AG10803 (cell line): ENCODE measurements at places on chromosomes 2 and 18.

DNA sequence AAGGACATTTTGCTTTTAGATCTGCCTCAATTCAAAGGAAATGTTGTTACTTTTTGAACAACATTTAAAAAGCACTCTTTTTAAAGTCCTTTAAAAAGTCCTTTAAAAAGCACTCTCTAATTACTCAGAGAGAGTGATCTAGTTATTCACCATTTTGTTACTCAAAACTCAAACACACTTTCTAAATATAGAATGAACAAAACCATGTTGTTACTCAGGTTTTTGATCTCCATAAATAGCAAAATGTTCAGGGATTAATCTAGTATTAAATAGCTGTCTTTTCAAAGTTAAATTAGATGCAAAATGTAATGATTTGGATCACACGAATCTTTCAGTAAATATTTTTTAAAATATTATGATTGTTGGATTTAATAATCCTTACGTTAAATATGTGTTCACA, 143.5 kb upstream of the BOD1L2 start:
- DNase-seq: no peak

DNA sequence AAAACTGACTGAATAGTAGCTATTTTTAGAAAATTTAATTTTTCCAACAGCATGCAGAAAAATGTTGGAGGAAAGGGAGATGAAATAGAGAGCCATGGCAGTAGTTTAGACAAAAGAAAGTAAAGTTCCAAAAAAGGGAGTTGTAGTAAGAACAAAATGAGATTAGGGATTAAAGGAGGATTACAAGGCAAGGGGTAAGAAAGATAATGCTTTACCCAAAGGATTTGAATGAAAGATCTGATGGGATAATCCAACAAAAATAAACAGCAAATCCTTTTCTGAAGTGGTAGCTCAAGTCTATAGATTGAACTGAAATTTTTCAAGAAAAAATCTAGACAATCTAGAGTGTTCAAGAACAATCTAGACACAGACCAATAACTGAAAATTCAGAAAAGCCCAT, 644.3 kb upstream of the FSHR start:
- no peak for DNase-seq

- no peak for DNase-seq
Measured at GRCh38 chr18:46574000-46574742, 82.8 kb downstream of the LOXHD1 start.

GRCh38 chr18:22739061-22739642, 194.0 kb upstream of the RBBP8 start:
- no peak for DNase-seq

DNA sequence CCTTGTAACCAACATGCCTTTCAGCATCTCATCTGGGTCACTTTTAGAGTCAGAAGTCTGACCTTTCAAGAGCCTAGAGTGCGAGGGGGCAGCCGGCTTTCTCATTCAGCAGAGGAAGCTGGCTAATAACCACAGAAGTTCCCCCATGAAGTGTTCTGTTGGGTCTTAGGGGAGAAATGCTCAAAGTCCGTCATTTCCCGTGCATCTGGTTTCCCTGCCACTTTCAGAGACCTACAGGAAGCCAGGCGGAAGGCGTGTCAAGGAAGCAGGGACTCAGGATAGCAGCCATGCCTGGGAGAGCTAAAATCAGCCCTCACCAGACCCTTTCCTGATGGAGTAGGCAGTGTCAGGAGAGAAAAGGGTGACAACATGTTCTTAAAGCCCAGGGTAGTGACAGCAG, 301.8 kb upstream of the ID2 start:
- no peak for DNase-seq

DNA sequence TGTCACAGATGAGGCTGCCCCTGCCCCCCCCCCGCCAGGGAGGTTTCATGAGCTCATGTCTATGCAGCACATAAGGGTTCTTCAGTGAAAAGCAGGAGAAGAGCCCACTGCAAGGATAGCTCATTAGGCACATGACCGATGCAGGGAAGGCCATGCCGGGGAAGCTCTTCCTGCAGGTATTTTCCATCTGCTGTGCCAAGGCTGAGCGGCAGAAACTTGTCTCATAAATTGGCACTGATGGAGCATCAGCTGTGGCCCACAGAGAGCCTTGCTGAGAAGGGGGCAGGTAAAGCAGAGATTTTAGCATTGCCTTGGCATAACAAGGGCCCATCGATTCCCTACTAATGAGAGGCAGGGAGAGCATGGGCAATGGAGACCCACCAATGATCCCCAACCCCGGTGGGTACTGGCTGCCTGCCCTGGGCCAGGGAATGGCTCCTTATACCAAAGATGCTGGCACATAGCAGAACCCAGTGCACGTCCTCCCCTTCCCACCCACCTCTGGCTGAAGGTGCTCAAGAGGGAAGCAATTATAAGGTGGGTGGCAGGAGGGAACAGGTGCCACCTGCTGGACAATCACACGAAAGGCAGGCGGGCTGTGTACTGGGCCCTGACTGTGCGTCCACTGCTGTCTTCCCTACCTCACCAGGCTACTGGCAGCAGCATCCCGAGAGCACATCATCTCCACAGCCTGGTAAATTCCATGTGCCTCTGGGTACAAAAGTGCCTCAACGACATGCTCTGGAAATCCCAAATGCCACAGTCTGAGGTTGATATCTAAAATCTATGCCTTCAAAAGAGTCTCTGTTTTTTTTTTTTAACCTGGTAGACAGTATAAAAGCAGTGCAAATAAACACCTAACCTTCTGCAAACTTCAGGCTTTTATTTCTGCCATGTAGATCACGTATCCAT, 41.4 kb downstream of the STEAP3 start:
- DNase-seq: peak; percentile 36

GRCh38 chr18:25140124-25140961, 211.6 kb downstream of the ZNF521 start:
- peak; percentile 37 for DNase-seq

DNA sequence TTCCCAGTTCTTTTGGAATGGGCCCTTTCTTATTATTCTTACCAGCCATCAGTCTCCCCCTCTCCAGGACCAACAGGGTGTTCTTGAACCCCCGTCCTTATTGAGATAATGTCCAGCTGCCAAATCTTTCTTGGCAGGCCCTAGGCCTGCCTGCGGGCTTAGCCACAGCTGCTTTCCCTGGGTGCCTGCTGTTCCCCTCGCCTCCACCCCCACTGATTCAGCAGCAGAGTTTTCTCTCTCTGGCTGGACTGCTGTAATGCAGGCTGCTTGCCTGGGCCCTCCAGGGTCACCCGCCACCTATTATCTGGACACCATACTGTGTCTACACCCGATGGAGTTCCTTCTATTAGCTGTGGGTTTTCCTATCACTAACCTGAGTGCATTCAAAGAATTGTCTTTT, 395.4 kb upstream of the ATP5MC3 start:
- DNase-seq: no peak

DNA sequence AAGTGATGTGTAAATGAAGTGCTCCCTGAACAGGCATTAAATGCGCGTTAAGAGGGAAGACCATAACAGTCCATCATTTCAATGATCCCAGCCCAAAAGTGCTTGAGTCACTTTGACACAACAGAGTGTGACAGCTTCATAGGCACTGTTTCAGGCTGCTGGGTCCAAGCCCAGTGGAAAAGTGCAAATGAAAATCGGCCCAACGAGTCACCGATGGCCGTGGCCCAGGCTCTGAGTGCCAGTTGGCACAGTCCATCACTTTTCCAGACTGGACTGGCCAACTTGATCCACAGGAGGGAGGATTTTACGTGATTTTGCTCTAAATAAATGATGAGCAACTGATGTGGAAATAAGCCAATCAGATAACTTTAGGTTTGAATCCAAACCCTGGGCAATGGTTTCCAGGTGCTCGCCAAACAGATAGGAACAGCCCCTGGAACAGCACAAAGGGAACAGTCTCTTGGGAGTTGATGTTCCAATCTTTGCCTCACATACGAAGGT, 114.0 kb downstream of the SP3 start:
- no peak for DNase-seq

DNA sequence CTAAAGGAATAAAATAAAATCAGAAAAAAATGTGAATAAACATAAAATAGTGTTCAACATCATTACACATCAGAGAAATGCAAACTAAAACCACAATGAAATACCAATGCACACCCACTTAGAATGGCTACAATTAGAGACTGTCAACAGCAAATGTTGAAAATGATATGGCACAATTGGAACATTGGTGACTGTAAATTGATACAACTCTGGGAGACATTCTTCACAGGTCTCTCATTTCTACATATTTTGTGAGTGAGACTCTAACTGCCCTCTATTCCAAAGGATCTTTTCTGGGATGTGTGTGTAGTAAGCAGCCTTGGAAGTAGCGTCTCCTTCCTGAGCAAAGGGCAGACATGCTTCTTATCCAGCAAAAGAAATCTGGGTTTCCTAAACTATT, 323.0 kb downstream of the FBXO15 start:
- DNase-seq: peak; percentile 67

DNA sequence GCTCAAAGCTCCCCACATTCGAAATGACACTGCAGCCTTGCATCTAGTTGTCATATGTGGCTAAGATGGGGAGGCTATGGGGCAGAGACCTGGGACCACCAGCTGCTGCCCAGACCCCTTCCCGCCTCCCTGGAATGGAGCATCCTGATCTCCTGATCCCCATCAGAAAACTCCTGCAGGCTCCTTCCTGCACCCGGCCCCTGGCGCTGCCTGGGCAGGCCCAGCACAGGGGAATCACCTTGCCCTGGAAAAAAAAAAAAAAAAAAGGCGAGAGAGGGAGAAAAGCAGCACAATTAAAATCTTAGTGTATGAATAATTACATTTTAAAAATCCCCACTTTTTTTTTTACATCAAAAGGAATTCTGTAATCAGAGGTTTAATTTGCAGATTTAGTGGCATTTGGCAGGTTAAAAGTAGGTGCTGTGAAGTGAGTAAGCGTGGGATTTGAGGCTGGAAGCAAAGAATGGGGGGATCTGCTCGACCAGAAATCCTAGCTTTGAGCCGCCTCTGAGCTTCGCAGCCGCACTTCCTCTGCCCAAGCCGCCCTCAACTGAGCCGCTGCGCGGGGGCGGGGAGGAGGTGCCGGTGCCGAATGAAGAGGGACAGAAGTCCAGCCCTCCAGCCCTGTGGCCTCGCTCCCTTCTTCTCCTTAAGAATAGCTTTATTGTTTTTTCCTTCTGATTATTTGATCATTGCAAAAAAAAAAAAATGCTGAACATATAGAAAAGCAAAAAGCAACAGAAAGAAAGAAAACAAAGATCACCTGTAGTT, 30.0 kb downstream of the THNSL2 start:
- DNase-seq: no peak

- DNase-seq: peak; percentile 6
Measured at GRCh38 chr2:215366440-215367032, 54.7 kb downstream of the ATIC start.

- no peak for DNase-seq
Measured at GRCh38 chr18:22604390-22604985, 186.8 kb upstream of the CTAGE1 start.

- DNase-seq: no peak
Measured at GRCh38 chr2:112317303-112318158, 42.1 kb downstream of the ZC3H6 start.

- DNase-seq: no peak
Measured at GRCh38 chr2:148719195-148719749, 74.7 kb downstream of the EPC2 start.

- DNase-seq: no peak
Measured at GRCh38 chr18:35582899-35583558, 1.5 kb downstream of the GALNT1 start.

GRCh38 chr2:65574993-65575392, 142.6 kb upstream of the SPRED2 start:
- DNase-seq: no peak

DNA sequence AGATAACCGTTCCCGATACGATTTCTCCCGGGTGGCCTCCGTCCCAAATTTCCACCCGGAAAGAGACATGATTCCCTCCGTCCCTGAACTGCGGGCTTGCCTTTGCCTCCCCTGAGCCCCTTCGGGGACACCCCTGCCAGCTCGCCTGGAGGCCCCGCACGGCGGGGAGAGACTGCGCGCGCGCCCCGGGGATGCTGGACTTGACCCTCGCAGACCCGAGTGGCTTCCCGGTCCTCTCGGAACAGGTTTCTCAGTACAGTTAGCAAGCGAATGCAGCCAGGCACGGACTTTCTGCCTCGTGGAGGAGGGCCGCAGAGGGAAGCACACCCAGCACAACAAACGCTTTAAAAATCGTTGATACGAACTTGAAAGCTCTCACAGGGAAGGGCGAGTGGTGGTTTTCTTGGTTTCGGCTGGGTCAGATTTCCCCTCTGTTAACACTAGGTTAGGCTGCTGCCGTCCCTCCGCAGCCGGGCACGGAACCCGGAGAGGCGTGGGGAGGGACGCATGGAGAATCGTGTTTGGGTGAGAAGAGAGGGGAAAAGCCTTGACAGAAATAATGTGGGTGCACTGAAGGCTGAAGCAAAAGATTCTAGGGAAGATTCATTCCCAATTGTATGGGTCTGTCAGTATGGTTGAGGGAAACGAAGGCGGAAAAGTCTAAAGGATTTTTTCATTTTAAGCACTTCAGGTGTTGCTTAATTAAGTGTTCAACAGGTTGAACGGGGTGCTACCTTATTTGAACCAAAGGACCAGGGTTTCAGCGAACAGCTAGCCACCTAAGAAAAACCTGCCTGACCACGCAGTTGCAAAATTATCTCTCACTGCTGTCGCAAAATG, 916 bp downstream of the TNFRSF11A start:
- DNase-seq: peak; percentile 1

DNA sequence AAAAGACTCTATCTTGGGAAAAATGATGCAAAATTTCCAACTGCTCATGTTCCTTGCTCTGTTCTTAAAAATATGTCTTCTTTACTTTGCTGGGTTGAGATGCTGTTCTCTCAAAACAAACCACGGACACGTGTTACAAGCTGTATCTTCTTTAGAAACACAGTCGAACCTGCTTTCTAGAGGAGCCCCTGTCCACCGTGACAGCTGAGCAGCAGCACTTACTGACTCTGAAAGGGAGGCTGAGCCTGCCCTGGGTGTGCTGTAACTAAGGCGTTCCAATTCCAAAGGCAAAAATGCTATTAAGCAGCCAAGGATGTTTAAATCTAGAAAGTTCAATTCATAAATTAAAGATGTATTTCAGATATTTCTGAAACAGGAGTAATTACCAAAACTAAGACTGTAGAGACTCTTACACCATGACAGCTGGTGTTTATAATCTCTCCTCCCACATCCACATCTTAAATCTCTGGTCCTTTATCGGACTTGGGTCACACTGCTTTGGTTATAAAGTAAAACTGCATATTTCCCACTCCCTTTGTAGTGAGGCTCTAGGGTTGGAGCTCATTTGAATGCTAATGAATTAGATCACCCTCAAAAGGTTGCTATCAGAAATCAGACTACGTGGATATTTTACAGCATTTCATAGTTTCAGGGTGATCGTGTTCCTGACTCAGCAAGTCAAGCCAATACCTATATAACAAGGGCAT, 281.2 kb upstream of the LYPD1 start:
- DNase-seq: no peak

DNA sequence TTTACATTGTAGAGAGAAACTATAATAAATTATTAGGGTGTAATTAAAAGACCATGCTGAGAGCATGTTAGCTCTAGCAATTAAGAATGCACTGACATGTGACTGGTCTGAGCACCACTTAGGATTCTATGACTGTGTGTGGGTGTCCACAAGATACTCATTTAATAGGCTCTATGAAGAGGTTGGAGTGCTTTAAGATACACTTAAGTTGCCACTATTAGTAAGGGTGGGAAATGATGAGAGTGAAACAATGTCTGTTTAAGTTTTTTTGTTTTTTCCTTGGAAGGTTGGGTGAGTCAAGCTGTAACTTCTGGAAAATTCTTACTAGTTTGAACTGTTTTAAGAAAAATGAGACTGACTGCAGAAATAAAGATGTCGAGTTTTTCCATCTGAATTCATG, 1.8 kb upstream of the FAP start:
- DNase-seq: no peak

- DNase-seq: no peak
Measured at GRCh38 chr2:69776886-69777785, 35.2 kb downstream of the ANXA4 start.
